ENCODE measurements at places on chromosomes 3 and 15. TPM values are rescaled to one million over a fixed set of nuclear protein-coding genes. Genes with fewer than 3 reads are reported as not detected.

- DNase-seq: no peak
Observed at GRCh38 chr3:29293421-29293820, 12.6 kb downstream of the RBMS3 start.

GATA2 gene
- total RNA-seq: 63.9 TPM

GRCh38 chr15:70665599-70665998 is 97.8 kb downstream of the UACA start:
- no peak for DNase-seq

LRRC28 gene
- total RNA-seq: 19.6 TPM

- no peak for DNase-seq
Observed at GRCh38 chr3:72058493-72059081, 273.6 kb upstream of the PROK2 start.

All from endothelial cell of umbilical vein (primary cell).